ENCODE measurements at places on chromosomes 12 and 14.
A peak's percentile ranks its signal among the peaks of the same experiment; 100 is the strongest.

DNA sequence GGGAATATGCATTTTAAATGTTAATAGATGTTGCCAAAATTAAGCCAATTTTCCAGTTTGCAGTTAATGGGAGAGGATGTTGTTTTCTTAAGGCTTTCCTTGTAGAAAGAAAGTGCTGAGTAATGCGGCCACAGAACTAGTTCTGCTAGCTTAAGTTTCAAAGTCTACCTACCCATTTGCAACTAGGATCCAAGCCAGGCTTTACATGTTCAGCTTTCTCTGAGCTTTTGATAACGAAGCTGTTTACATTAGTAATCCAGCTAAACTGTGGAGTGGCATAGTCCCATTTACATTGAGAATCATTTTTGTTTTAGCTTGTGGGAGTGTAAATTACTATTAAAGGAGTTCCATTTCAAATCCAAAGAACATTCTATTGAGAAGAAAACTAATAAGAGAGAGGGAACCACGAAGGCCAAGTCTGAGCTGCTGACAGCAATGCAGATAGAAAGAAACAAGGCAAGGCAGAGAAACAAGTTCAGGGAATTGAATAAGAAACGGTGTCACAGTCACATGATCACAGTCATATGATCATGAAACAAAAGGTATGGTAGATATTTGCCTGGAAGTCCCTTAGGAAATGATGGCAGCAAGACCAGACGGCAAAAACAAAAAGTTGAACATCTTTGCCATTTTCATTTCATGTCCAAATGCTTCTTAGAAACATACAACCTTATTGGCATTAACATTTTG, 274.9 kb downstream of the PAWR start:
- DNase-seq: no peak

- peak; percentile 30 for DNase-seq
Measured at GRCh38 chr12:107277855-107278254, 184.5 kb upstream of the CRY1 start.

- no peak for DNase-seq
Measured at GRCh38 chr12:32478858-32479725, 79.7 kb downstream of the FGD4 start.

DNA sequence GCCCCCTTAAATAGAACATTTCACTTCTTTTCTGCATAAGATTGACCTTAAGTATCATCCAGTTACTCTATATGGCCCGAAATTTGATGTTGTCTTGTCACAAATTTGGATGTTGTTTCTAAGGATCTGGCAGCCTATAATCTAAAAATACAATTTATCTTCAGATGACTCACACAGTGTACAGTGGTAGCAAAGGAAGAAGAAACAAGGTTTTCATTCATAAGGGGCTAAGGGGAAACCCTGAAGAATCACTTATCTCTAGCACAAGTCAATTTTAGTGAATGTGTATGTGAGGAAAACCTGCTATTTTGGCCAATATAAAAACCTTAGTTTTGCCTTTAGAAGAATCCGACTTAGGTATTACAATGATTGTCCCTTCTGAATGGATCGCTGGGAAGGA, 606.3 kb upstream of the LRFN5 start:
- no peak for DNase-seq

DNA sequence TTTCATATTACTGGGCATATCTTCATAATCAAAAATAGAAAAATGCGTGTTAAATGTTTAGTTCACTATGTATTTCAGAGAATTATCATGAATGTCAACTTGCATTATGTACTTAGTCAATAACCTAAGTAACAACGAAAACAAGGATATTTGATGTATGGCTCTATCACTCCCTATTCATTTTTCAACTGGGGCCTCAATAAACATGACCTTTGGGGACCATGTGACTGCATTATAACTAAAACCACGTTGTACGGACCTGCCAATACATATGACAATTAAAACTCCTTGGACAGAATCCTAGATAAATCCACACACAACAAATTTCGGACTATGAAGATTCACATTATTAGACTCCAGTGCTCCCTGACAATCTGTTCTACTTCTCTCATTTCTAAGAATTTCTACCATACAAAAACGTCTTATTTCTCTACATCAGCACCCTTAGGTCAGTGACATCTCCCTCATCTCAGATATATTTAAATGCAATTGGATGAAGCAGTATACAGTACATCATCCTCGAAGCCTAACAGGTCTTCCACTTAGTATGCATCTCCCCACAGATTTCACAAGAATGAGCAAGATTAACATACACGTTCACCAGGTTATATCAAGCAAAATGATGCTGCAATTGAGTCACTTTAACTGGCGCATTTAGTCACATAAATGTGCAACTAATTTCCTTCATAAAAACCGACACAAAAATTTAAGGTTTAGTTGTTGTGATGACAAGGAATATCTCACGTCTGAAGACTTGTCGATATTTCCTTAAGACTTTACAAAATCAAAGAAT, 1.5 kb downstream of the UBE2N start:
- DNase-seq: peak; percentile 23

DNA sequence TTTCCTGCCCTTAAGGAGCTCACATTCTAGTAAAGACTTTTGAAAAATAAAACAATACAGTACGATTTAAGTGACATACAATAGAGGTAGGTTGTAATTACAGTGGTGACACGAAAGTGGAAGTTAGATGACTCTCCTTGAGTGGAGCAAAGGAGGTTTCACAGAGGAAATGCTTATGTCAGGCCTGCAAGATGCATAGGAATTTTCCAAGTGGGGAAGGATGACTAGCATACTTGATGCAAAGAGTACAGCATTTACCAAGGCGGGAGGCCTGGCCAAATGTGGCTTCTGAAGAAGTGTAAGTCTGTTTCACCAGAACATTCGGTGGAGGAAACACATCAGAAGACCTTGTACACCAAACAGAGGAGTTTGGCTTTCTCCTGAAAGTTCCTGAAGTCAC, 55.2 kb downstream of the ERO1A start:
- no peak for DNase-seq

GRCh38 chr12:4275870-4276301, 2.3 kb downstream of the CCND2 start:
- DNase-seq: no peak

DNA sequence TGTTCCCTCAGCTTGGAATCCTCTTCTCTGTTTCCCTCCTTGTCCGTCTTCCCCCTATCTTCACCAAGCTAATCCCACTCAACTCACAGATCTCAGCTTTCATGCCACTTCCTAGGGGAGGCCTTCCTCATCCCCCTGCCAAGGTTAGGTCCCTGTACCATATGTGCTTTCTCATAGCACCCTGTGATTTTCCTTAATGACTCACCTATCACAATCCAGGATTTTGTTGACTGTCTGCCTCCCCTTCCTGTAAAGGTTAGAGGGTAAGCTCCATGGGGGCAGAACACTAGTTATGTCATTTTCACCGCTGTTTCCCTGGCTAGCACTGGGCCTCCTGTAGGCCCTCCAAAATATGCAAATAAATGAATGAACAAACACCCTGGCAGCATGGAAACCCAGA, 57.6 kb downstream of the CRADD start:
- no peak for DNase-seq

GRCh38 chr12:124756166-124756565, 107.5 kb downstream of the SCARB1 start:
- no peak for DNase-seq

- DNase-seq: no peak
Measured at GRCh38 chr12:50062728-50063460, 5.5 kb downstream of the ASIC1 start.
